Muscle of leg (tissue), 16 donors: ENCODE measurements at places on chromosomes 11 and 22. TPM values are rescaled to one million over a fixed set of nuclear protein-coding genes. Genes with fewer than 3 reads are reported as not detected.

MYEOV gene
- total RNA-seq = 0.62 TPM

TMEM151A gene
- total RNA-seq = not detected

ZP1 gene
- not detected for total RNA-seq

SLC29A2 gene
- total RNA-seq = 10.1 TPM

ANKK1 gene
- total RNA-seq = 0.09 TPM

TYR gene
- not detected for total RNA-seq

MS4A3 gene
- 0.49 TPM for total RNA-seq

ARL2 gene
- 84.6 TPM for total RNA-seq

TUB gene
- 16.7 TPM for total RNA-seq

P2RY6 gene
- total RNA-seq = 0.53 TPM

MAFF gene
- total RNA-seq = 3.5 TPM

LSP1 gene
- total RNA-seq = 43.4 TPM

C1QTNF4 gene
- 11.3 TPM for total RNA-seq

PLAAT3 gene
- 20.5 TPM for total RNA-seq

C11orf91 gene
- total RNA-seq = not detected

PANX3 gene
- 0.04 TPM for total RNA-seq

PRG3 gene
- 0.22 TPM for total RNA-seq

OR4A16 gene
- not detected for total RNA-seq

CNGA4 gene
- total RNA-seq = not detected

CRYBB1 gene
- total RNA-seq = 1.2 TPM

OR51T1 gene
- total RNA-seq = not detected
